Heart right ventricle (tissue), 16 donors: ENCODE measurements at places on chromosomes 13 and 19. TPM values are rescaled to one million over a fixed set of nuclear protein-coding genes. Genes with fewer than 3 reads are reported as not detected.

ZNF528 gene
- 5.4 TPM for polyA plus RNA-seq

ZNF221 gene
- 3.1 TPM for polyA plus RNA-seq

C1QTNF9 gene
- 4.5 TPM for polyA plus RNA-seq

RUBCNL gene
- 0.17 TPM for polyA plus RNA-seq

CYP4F2 gene
- not detected for polyA plus RNA-seq

ZNF835 gene
- polyA plus RNA-seq = 1.3 TPM

APOC4 gene
- polyA plus RNA-seq = not detected

ABHD8 gene
- 8.7 TPM for polyA plus RNA-seq

PRR19 gene
- polyA plus RNA-seq = not detected

KLK7 gene
- polyA plus RNA-seq = 0.04 TPM

TLE2 gene
- 35.9 TPM for polyA plus RNA-seq

MIR17HG gene
- 0.41 TPM for polyA plus RNA-seq

GRCh38 chr19:50490991-50491472, 14.4 kb upstream of the GARIN5A start:
- DNase-seq = no peak

GRCh38 chr13:47327861-47328260, 431.0 kb upstream of the HTR2A start:
- DNase-seq = no peak

DNA sequence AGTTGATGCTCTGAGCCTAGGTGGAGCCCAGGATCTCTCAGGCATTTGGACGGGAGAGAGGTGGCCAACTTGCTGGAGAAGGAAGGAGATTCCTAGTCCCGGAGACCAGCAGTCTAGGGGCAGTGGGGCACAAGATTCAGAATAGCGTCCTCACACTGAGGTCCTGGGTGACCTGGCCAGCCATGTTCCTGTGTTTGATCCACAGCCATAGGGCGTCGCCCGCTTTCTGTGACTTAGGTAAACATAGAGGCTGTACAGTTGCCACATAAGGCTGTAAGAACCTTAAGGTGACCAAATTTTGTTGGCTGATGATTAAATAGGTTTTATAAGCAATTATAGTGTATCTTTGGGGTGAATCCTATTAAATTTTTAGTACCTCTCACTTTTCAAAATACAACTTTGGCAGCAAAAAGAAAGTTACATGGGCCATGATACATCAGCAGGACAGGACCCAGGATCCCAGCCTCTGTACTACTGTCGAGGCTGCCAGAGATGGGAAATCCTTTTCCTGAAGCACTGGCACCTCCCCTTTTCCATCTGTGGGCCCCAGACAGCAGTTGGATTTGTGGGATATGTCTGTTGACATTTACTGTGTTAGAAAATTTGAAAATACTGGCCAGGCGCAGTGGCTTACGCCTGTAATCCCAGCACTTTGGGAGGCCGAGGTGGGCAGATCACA, 37.5 kb downstream of the TSSK6 start:
- no peak for DNase-seq

- no peak for DNase-seq
Observed at GRCh38 chr19:56071151-56071550, 49.9 kb downstream of the ZNF787 start.

- peak; percentile 99 for DNase-seq
Observed at GRCh38 chr19:56507446-56508289, at the start of gene ZNF471. Gene ZNF471, plus strand, starts transcription at chr19:56507855. Its CDS starts 3,717 bp downstream, at chr19:56511572.

DNA sequence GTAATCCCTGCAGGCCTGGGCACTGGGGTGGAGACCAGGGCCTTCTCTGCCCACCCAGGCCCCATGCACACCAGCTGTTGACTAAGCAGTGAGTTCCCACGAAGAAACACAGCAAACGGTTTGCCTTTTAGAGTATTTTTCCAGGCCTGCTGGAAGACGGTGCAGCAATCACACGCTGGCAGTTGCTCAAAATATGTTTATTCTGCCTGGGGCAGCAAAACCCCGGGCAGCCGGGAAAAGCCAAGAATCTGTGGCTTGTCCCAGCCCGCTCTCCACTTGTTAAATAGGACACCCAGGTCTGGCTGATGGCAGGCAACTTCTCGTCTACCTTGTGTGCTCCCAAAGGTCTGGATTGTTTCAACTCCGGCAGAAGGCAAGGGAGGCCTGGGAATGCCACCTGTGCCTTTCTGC, 40.8 kb downstream of the GGACT start:
- DNase-seq = no peak

GRCh38 chr13:79648191-79648590, 167.2 kb downstream of the NDFIP2 start:
- DNase-seq = no peak

- no peak for DNase-seq
Observed at GRCh38 chr19:1384085-1384462, 367 bp downstream of the NDUFS7 start.

DNA sequence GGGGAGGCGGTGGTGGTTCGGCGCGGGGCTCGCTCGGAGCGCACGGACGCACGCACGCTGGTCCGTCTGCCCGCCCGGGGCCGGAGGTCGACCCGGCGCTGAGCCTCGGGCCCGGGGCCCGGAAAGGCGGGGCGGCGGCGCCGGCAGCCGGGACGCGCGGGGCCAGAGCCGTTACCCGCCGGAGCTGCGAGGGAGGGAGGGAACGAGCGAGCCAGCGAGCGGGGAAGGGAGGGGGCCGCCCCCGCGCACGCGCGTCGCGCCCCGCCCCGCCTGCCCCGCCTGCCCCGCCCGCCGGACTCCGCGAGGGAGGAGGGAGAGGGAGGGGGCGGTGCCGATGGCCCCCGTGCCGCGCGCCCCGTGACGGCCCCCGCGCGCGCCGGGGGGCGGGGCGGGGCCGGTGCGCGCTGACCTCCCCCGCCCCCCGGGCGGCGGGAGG, 15.0 kb downstream of the CIC start:
- DNase-seq = peak; percentile 78

GRCh38 chr13:48976576-48977285, 1.0 kb downstream of the FNDC3A start:
- no peak for DNase-seq

DNA sequence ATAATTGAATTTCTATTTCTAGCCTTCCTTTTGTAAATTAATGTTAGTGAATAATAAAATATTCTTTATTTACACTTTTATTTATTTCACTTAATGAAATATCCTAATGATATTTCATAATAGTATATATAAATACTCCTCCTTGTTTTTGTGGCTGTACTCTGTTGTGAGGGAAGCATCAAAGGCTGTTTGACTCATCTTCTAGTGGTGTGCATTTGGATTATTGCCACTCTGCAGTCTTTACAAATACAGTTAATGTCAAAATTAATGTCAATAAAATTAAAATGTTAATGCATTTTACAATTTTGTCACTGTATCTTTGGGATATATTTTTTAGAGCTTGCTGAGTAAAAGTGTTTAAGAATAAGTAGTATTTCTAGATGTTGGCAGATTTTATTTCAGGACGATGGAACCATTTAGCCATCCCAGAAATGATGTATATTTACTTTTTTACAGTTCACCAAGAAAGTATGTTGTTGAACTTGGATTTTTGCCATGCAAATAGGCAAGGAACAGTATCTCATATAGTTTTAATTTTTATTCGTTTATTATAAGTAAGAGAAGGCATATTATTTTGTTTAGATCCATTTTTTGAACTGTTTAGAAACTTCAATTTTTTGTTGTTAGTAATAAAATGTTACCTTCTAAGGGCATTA, 281.2 kb upstream of the SLITRK6 start:
- no peak for DNase-seq

DNA sequence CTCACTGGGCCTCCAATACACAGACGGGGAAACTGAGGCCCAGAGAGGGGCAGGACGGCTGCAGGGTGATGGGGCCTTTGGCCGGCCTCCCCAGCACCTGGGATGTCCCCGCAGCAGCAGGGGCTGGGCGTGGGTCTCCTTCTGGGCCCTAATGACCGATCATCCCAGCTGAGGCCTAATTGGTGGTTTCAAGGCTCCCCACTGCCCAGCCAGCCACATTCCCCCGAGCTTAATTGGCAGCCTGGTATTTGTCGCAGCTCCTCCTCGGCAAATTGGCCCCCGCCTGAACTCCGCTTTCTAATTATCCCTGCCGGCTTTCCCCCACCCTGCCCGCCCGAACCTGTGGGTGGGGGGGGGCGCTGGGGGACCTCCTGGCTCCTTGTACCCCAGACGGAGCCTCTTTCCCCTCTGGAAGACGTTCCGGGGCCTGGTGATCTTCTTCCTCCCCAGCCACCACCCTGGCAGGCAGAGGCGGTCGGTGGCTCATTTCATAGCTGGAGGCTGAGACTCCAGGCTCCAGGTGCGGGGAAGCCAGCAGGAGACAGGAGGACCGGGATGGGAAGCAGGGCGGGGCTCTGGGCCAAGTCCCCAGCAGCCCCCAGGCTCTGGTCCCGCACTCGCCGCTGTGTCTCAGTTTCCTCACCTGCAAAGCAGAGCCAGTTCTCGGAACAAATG, 27.2 kb upstream of the WDR18 start:
- DNase-seq = no peak

DNA sequence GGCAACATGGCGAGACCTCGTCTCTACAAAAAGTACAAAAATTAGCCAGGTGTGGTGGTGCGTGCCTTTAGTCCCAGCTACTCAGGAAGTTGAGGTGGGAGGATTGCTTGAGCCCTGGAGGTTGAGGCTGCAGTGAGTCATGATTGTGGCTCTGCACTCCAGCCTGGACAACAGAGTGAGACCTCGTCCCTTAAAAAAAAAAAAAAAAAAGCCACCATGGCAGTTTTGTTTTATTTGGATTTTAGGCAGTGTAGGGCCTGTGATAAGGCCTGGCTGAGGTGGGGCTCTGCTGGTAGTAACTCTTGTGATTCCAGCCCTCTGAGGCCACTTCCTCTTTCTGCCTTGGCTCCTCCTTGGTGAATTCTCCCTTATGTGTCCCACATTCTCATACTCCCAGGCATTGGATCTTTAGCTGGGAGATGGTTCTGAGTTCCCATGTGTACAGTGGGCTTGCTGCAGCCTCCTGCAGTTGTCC, 39.2 kb downstream of the GATAD2A start:
- no peak for DNase-seq

GRCh38 chr19:32387701-32388392, 17.7 kb upstream of the DPY19L3 start:
- no peak for DNase-seq

GRCh38 chr19:35279985-35280821, 2.1 kb upstream of the HAMP start:
- no peak for DNase-seq

- no peak for DNase-seq
Observed at GRCh38 chr13:32390048-32390447, 37.9 kb downstream of the N4BP2L1 start.

DNA sequence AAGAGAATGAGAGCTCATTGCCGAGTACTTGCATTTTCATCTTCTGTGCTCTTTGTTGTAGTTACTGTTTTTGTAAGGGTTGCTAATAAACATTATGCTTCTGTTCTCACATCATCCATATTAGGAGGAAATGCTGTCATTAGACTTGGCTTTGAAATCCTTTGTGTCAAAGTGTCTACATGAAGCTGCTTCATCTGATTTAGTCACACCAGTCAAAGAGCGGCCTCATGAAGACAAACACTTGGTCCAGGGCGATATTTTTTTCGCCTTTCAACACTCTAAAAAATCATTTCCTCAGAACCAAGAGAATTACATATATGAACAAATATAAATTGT, 105.0 kb downstream of the SPRY2 start:
- no peak for DNase-seq

- no peak for DNase-seq
Observed at GRCh38 chr13:109113427-109113826, 484.0 kb downstream of the MYO16 start.

- no peak for DNase-seq
Observed at GRCh38 chr13:35917942-35918645, 213.1 kb downstream of the DCLK1 start.

- no peak for DNase-seq
Observed at GRCh38 chr19:9645472-9645871, 24.4 kb upstream of the ZNF561 start.

GRCh38 chr19:19493841-19494546, 21.4 kb downstream of the TSSK6 start:
- no peak for DNase-seq

DNA sequence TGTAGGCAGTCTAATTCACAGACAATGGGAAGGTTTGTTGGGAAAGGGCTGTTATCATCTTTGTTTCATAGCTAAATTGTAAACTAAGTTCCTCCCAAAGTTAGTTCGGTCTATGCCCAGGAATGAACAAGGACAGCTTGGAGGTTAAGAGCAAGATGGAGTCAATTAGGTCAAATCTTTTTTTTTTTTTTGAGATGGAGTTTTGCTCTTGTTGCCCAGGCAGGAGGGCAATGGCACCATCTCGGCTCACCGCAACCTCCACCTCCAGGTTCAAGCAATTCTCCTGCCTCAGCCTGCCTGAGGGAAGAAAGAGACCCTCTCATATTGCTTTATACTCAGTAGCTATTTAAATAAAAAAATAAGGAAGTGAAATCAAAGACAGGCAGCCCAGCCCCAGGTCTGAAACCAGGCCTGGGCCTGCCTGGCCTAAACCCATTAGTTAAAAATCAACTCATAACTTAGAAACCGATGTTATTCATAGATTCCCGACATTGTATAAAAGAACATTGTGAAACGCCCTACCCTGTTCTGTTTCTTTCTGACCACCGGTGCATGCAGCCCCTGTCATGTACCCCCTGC, 297.4 kb upstream of the SGCG start:
- DNase-seq = no peak

- DNase-seq = no peak
Observed at GRCh38 chr19:17616961-17617806, 61.7 kb downstream of the COLGALT1 start.

GRCh38 chr13:50136226-50136625, 121.0 kb downstream of the KCNRG start:
- no peak for DNase-seq

- DNase-seq = peak; percentile 39
Observed at GRCh38 chr13:114282041-114282670, 755 bp downstream of the UPF3A start.

DNA sequence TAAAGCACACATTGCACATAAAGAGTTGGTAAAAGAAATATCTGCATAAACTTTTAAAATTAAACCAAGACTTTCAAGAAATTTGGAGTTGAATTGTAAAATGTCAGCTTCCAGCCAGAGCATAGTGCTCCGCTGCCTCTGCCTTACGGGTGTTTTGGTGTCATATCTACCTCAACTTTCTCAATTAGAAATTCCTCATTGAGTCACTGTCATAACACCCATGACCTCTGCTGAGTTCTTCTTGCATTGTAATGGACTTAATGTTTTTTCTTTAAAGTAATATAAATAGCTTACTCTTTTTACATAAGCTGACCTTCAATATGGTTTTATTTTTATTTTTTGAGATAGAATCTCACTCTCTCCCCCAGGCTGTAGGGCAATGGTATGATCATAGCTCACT, 551.0 kb upstream of the NBEA start:
- no peak for DNase-seq

- DNase-seq = no peak
Observed at GRCh38 chr13:85729296-85729695, 69.9 kb downstream of the SLITRK6 start.

GRCh38 chr19:47694466-47695273, 18.6 kb upstream of the EHD2 start:
- DNase-seq = no peak

- DNase-seq = no peak
Observed at GRCh38 chr19:42466521-42467182, 23.9 kb upstream of the CXCL17 start.

- DNase-seq = no peak
Observed at GRCh38 chr19:2547721-2548120, 71.8 kb downstream of the GADD45B start.

GRCh38 chr13:33174491-33174890, 111.1 kb downstream of the STARD13 start:
- no peak for DNase-seq
